Fibroblast of upper back skin (primary cell): ENCODE measurements at places on chromosomes 7 and 10.

DNA sequence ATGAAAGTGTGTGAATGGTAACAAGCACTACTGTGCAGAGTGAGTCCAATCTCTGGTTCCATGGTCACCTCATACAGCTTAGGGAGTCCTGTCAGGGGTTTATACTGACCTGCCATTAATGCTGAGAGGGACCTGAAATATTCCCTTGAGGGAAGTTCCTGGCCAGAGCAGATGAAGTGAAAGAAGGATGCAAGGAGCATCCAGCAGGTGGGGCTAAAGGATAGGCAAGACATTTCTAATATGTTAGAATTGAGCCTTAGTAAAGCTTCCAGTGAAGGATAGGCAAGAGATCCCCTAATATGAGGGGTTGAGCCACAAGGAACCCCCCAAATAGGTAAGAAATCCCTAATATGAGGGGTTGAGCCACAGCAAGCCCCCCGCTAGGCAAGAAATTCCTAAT, 25.5 kb upstream of the FAM221A start:
- DNase-seq = peak; percentile 16

- no peak for DNase-seq
These were observed 179.9 kb upstream of the KLF14 start for GRCh38 chr7:130913639-130914553.

DNA sequence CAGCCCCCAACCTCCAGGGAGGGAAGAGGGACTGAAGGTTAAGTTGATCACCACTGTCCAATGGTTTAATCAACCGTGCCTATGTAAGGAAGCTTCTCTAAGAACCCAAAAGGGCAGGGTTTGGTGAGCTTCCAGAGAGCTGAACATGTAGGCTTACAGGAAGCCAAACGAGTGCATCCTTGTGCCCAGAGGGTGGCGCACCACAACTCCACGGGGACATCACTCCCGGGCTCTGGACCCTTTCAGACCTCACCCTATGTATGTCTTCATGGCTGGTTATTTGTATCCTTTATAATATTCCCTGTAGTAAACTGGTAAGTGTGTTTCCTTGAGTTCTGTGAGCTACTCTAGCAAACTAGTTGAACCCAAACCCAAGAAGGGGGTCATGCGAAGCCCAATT, 11.5 kb upstream of the NFKB2 start:
- DNase-seq = no peak

GRCh38 chr10:75195035-75195763, 15.4 kb upstream of the VDAC2 start:
- peak; percentile 54 for DNase-seq

DNA sequence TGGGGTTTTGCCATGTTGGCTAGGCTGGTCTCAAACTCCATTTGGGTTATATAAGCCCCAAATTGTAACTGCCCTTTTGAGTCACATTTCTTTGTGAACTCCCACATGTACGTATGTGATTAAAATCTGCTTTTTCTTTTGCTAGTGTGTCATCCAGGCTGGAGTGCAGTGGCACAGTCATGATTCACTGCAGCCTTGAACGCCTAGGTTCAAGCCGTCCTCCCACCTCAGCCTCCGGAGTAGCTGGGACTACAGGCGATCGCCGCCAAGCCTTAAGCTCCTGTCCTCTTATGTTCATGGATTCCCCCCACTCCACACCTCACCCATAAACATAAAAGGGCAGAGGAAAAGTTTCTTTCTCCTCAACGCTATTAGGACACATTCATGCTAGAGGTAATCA, 4.4 kb upstream of the SMC3 start:
- no peak for DNase-seq

DNA sequence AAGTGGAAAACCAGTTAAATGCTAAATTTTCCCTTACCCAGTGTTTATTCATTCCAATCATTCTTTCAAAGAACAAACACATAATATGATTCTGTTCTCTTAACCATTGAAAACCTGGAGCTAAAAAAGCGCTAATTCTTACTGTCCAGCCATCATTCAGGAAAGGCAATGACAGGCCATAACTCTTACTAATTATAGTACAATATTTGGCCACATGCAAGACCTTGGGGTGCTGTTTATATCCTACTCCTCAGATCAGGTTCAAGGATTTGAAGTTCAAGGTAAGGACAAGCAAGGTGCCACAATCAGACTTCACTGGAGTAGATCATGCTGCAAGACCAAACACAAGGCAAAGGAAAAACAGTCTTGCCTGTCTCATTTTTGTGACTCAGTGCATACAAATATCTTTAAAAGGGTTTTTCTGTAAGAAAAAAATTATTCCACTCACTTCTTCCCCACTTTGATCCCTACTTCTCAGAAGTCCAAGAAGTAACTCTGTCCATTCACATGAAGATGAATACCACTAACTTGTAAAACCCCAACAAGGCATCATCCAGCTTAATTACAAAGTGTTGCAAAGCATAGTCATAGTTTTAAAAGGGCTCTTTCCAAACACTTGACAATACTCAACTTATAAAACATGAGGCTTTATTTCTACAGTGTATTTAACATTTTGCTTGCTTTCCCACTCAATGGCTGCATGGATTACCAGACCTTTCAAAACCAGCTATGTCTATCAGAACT, 153.0 kb downstream of the DOCK4 start:
- DNase-seq = no peak

- no peak for DNase-seq
These were observed 16.7 kb downstream of the BHLHA15 start for GRCh38 chr7:98227939-98228338.

GRCh38 chr7:54888067-54888733, 129.2 kb upstream of the SEC61G start:
- no peak for DNase-seq

DNA sequence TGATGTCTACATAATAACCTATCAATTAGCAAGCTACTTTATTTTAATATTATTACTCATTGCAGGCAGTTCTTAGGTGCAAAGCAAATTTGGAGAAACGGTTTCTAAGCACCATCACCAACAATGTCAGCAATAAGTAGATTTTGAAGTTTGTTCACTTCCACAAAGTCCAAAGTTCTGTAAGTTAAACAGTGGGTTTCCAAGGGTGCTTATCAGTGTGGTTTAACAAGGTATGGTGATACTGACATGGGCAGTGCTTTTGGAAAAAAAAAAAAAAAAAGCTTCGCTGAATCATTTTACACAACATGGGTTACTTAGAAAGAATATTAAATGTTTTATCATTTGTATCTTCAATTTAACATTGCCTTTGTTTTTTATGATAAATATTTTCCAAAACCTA, 101.8 kb downstream of the SPAG6 start:
- DNase-seq = no peak

- no peak for DNase-seq
These were observed 16.5 kb upstream of the FXYD4 start for GRCh38 chr10:43354879-43355380.

- DNase-seq = no peak
These were observed 23.9 kb upstream of the PPP1R17 start for GRCh38 chr7:31663072-31663471.

DNA sequence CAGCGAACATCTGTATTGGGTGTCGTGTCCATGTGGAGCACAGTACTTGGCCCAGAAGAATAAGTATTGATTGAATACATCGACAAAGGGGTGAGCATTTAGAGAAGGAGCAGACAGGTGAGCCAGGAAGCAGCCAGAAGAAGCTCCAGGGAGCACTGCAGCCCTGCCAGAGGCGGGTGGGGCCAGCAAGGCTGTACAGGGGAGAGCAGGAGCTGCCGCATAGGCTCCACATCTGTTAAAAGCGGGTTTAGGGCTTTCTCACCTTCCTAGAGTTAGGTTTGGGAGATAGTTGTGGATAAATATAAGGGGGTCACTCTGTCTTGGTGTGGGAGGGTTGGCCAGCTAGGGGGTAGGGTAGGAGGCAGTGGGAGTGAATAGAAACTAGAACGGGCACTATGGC, 1.3 kb upstream of the CPA1 start:
- no peak for DNase-seq

GRCh38 chr7:156733638-156734037, 93.1 kb downstream of the RNF32 start:
- DNase-seq = no peak

DNA sequence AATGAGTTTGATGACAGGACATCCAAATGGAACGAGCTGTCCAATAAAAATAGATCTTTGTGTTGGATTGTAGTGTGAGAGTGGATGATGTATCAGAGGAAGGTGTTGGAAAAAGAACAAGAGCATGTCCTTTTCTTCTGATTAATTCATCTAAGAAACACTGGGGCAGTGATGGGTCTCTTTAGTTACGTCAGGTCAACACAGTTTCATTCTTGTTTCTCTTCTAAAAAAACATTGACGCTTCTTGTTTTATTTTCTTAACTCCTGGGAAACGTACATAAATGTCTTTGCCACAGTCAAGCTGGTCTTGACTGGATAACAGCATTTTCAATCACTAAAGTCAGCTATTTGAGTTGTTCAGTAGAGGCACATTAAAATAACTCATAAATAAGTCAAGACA, 67.0 kb downstream of the PPP1R9A start:
- no peak for DNase-seq

GRCh38 chr10:104577861-104578521, 63.1 kb upstream of the SORCS3 start:
- peak; percentile 63 for DNase-seq

GRCh38 chr10:25778646-25779045, 155.4 kb upstream of the MYO3A start:
- DNase-seq = no peak

DNA sequence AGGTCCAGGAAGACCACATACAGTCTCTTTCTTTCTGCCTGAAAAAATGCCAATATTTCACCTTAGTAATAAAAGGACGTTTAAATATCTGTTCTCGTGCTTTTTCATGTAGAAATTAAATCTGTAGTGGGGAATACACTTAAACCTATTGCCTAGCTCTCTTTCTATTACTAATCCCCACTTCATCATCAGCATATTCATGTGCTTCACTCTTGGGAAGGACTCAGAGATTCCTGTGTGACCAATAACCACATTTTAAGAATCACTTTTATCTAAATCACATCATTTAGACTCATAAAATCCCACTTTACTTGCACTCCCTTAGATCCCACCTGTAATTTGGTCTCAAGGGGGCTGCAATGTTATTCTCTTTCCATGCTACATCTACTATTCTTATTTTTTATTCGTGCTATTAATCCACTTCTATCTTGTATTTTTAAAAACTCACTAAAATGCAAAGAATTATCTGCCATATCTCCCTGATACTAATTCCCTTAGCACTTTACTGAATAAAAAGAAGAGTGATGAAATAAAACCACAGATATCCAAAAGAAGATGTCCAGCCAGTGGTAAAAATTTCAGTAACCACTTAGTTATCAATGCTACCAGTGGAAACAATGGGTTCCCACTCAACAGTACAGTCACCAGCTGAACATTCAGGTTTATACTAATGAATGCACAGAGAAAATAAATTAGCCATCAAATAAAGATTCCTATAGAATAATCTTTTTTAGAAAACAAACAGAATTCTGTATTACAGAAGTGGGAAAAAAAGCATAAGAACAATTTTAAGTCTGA, 102.1 kb downstream of the PPP1R17 start:
- DNase-seq = peak; percentile 38

GRCh38 chr7:127974446-127975035, 56.7 kb downstream of the LRRC4 start:
- no peak for DNase-seq

GRCh38 chr10:104256335-104256961, 1.8 kb downstream of the GSTO1 start:
- no peak for DNase-seq

DNA sequence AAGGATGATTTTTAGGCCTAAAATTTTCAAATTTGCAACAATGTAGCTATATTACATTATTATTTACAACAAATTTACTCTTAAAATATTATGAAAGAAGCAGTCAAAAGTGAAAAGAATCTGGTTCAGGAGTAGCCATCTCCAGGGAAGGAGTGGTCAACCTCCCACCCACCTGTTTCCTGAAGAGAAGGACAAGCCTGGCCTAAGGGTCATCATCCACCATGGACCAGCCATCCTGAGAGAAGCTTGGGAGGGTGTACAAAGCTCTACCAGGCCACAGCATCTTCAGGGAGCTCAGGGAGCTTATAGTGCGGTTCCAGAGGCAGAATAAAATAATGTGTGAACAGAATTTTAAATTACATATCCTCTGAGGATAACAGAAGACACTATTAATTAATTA, 38.1 kb downstream of the COL1A2 start:
- peak; percentile 67 for DNase-seq

GRCh38 chr7:125563557-125563956, 633.9 kb upstream of the POT1 start:
- DNase-seq = no peak

- no peak for DNase-seq
These were observed 9.5 kb downstream of the VTI1A start for GRCh38 chr10:112456533-112456932.

- no peak for DNase-seq
These were observed 39.4 kb upstream of the LEP start for GRCh38 chr7:128201690-128202085.

- DNase-seq = no peak
These were observed 109.0 kb downstream of the ST7 start for GRCh38 chr7:117062300-117062699.

- DNase-seq = no peak
These were observed 7.4 kb downstream of the TSPAN14 start for GRCh38 chr10:80461208-80462183.

DNA sequence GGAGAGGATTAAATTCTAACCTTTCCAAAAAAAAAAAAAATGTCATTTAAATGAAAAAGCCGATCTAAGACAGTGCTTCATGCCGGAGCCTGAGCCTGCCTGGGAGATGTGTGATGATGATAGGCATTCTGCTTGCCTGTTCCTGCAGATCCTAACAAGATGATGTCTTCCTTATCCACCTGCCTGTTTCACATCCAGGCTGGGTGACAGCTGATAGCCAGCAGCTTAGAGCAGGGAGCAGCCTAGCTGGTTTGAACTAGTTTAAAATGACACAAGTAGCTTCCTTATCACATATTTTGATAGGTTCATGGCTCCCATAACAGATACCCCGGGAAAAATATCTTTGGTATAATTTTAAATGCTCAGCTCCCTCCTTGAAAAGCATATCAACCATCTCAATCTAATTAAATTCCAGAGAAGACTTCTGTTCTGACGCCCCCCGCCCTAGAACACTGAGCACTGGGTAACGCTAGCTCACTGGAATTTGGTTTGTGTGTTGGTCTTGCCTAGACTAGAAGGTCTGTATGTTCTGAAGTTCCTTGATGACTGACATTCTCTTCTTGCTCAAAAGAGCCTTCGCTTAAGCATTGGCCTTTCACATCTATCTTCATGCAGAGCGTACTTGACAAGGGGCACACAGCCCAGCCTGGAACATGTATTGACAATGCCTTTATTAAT, 96.9 kb upstream of the FGFR2 start:
- DNase-seq = no peak

DNA sequence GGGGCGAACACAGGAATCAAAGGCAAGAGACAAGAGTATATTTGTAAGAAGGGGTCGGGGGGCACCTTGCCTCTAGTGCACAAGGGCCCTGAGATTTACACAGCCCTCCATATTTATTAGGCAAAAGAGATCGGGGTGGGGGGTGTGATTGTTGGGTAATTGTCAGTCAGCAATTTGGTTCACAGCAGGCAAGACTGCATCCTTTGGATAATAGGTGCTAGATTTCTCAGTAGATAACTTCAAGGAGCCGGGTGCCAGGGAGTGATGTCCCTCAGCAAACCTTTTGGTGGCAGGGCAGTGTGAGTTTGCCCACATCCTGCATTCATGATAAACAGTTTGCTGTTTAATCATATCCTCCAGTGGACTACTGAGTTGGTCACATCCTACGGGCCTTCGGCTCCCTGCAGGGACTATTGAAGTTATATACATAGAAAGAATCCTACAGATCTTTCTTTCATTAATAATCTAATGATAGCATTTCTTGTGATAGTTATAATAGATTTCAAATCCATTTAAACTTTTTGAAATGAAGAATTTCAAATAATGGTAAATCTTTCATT, 178.5 kb downstream of the GNAI1 start:
- no peak for DNase-seq
